ENCODE measurements at places on chromosomes 7 and 10.

DNA sequence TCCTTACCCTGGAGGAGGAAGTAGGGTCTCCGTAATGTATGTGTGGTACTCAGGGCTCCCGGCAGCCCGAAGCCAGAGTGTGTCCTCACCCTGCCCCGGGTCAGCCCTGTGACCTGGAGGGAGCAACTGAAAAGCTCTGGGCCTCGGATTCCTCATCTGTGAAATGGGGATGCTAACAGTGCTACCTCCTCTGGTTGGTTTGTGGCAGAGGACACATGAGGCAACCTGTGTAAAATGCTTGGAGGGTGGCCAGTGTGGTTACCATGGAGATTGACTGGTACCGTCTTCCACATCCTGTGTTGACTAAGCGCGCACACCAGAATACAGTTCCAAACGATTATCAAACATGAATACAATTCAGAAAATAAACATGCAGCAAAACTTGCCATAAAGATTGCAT, 163.8 kb upstream of the KLF6 start:
- DNase-seq, result peak; percentile 82

DNA sequence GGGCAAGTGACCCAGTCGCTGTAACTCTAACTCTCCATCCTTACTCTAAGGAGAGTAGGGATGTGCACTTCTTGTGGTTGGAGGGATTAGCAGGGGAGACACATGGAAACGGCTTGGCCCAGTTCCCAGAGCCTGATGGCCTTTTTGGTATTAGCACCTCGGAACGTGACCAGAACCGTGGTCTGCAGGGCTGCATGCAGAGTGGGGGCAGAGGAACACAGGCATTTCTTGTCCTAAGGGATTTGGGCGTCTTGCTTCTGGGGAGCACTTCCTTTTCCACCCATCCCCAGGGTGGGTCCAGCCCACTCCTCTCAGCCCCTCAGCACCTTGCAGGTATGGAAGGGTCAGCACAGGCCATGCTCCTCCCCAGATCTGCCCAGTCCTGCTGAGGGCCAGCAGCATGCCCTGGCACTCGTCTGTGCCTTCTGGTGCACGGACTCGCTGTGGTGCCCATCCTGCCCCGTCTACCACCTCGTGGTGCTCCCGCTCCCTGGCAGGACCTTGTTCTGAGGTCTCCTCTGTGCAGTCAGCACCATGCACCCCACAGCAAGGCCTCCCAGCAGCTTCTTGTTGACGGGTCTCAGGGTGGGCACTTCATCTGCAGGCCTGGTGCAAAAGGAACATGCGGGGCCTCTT, 109.6 kb downstream of the ACTR3B start:
- DNase-seq, result no peak

DNA sequence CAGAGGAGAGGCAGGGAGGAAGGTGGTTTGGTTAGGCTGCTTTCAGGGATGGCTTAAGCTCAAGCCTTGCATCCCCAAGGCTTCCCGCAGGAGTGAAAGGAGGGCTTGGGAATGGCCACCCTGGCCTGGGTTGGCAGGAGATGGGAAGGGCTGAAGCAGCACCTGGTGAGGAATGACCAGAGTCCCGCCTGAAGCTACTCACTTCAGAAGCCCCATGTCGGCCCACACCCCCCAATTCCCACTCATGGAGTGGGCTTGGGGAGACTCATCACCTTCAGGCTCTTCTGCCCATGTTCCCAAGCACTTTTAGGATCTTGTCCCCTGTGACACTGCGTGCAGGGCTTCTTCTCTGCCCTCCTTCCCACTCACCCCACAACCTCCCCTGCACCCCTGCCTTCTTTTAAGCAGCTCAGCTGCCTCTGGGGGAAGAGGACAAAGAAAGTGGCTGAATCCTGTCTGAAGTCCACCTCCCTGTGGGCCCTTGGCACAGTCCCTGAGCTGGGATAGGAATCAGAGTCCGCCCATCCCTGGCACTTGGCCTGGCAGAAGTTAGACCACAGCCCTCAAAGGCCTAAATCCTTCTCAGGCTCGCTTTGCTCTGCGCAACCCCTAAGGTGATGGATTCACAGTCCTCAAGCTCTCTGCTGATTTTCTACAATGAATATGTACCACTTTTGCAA, 16.5 kb downstream of the RGR start:
- DNase-seq, result no peak

- no peak for DNase-seq
These were observed 471.9 kb upstream of the PODXL start for GRCh38 chr7:132028144-132028920.

DNA sequence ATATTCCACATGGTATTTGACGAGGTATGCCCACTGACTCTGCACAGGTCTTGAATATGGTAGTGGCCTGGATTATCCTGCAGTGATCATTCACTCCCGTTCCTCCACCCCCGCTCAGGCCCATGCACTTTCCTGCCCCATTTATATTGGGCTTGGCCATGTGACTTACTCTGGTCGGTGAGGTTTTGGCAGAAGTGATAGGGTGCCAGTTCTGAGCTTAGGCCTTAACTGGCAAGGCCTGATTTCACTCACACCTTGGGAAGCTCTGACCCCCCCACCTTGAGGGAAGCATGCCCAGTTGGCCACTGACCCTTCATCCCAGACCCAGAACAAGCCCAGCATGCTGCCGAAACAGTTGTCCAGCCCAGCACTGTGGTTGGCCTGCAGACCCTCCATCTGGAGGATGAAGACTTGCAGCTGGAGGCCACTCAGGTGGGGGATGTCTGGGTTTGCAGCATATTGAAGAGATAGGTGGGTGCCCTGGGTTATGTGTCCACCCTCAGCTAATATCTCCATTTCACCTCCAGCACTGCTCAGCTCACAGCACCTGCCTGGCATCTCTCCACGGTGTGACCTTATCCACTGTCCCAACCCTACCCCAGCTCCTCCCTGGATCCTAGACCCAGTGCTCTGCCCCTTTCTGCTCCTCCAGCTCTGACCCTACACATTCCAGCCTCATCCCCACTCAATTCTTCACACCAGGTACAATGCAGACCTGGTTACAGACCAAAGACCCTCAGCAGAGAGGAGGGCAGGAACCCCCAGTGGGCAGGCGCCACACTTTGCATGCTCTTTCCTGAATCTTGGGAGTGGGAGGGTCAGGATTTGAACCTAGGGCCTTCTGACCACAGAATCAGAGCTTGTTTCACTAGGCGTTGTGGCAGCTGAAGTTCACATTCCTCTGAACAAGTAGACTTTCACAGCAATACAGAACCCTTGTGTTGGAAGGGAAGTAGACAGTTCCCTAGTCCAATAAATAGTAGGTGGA, 138.1 kb upstream of the CHST15 start:
- no peak for DNase-seq

GRCh38 chr7:142098004-142098403, 13.5 kb upstream of the MGAM2 start:
- no peak for DNase-seq

GRCh38 chr10:69636626-69637605, 6.9 kb downstream of the FAM241B start:
- no peak for DNase-seq

DNA sequence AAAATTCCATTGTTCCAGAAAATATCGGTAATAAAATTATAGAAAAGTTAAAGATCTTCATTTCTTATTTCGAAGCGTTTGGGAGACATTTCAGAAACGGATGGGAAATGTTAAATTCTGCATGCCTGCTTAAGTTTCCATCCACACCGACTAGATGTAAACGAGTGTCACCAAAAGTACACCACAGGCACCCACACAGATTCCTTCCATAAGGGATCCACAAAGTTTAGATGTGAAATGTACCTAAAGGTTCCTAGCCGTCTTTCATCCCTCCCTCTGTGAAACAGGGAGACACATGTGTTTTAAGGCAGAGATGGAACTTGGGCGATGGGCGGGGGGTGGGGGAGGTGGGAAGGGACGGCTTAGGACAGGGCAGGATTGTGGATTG, 621 bp upstream of the CAV1 start:
- DNase-seq, result no peak

GRCh38 chr7:149855361-149856305, 17.5 kb downstream of the ZNF862 start:
- no peak for DNase-seq

- no peak for DNase-seq
These were observed 167.9 kb downstream of the NEURL1 start for GRCh38 chr10:103661198-103661950.

DNA sequence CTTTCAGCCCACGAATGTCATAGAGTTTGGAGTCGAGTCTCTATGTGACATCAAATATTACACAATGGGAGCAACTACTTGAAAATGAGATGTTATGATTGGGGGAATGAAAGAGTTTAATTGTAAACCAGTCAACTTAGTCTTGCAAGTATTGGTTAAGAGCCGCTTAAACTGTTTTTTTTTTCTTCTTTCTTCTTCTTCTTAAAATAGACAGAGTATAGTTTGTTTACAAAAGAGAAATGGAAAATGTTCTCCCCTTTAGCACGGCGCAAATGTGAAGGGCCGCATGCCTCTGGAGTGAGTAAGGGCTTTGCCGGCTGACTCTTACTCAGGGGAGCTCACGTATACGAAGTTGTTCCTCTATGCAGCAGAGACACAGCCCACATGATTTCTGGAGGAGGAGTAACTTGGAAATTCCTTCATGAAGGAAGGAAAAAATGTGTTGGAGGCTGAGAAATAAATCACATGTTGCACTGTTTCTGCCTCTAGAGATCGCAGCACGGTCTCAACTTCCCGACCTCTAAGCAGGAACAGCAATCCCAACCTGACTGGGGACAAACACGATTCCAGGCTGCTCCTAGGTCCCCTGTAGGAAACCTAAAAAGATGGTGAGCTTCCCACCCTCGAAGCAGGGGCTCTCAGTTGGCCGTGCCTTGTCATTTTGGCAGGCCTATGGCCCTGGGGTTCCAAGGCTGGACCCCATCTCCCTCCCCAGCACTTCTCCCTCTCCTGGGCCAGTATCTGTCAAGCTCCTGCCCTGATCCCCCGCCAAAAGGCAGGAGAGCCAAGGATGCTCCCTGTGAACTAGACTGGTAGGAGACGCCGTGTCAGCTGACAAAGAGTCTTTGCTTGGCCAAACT, 44.8 kb downstream of the MYOF start:
- DNase-seq, result peak; percentile 94

DNA sequence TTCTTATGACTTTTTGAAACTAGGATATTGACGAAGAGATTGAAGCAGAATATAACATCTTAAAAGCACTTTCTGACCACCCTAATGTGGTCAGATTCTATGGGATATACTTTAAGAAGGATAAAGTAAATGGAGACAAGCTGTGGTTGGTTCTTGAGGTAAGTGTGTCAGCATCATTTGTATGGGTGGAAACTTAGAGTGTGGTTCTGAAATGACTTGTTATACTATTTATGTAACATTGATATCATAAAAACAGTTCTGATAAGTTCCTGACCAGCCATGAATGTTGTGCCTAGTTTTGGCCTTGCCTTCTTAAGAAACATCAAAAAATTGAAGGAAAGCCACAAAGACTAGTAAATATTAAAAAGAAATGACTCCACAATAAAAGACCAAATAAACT, 20.8 kb downstream of the MYO3A start:
- no peak for DNase-seq

- no peak for DNase-seq
These were observed 177.6 kb downstream of the PRKAG2 start for GRCh38 chr7:151699147-151699927.

GRCh38 chr10:71268247-71268691, 50.8 kb upstream of the SLC29A3 start:
- DNase-seq, result no peak
